ENCODE measurements at places on chromosomes 11 and 22.

GRCh38 chr22:37193629-37194191, 5.7 kb upstream of the C1QTNF6 start:
- ATAC-seq: no peak

DNA sequence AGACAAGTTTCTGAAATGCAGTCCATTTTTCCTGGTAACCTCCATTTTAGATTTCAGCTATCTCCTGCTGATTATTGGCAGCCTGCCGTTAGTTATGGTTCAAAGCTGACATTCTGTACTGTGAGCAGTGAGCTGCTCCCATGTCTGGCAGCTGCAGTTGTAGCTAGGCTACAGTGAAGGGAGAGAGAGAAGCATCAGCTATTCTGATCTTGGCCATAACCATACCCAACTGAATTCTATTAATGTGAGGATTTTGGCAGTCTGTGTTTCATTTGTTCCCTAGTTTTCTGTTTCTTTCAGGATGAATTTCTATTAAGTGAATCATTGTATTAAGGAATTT, 33.4 kb downstream of the SIK2 start:
- peak; percentile 79 for ATAC-seq

- no peak for ATAC-seq
Measured at GRCh38 chr11:129352676-129353075, 23.0 kb upstream of the BARX2 start.

DNA sequence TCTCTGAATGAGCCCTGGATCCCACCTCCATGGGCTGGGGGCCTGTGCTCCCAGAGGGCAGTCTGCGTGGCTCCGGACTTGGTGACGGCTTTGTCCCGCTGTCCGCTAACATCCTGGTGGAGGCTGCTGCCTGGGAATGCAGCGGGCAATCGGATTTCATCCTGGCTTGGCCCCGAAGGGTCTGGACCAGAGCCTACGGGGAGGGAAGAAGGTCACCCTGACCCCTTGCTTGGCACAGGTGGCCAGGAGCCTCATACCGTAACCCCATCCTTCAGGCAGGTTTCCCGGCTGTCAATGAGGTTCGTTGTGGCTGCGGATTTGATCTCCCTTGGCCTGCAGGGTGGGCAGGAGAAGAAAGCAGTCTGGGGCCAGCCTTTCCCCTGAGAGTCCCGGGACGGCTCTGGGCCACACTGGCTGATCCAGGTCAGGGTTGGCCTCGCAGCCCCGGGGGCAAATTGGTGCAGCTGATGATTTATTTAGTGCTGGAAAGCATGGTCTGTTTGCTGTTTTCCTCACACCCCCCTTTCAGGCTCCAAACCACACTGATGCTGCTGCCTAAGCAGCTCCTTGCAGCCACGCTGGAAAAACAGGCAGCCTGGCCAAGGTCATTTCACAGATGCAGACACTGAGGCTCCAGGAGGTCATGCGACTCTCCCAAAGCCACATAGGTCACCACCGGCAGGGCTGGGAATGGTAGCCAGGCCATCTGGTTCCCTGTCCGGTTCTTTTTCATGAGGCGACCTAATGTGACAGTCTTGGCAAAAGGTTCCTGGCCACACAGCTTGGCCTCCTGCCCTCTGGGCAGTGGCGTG, 15.0 kb downstream of the PRDM11 start:
- ATAC-seq: peak; percentile 9

GRCh38 chr22:43042101-43042780, 27.3 kb upstream of the PACSIN2 start:
- ATAC-seq: no peak

- peak; percentile 72 for ATAC-seq
Measured at GRCh38 chr11:14373941-14374646, 15.1 kb upstream of the RRAS2 start.

DNA sequence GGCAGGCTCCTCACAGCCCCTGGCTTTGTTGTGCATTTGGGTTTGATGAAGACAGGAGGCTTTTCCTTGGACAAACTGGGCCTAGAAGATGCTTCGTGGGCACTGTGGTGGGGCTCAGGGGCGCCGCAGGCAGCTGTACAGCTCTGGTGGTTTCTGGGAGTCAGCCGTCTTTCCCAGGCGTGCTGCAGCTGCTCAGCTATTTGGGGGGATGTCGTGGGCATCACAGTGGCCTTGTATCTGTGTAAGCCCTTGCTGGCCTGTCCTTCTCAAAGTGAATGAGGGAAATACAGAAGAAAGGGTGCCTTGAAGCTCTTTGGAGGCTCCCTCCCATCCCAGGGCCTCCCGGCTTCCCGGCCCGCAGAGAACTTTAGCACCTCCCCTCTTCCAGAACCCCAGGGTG, 89.5 kb downstream of the TBC1D22A start:
- no peak for ATAC-seq

DNA sequence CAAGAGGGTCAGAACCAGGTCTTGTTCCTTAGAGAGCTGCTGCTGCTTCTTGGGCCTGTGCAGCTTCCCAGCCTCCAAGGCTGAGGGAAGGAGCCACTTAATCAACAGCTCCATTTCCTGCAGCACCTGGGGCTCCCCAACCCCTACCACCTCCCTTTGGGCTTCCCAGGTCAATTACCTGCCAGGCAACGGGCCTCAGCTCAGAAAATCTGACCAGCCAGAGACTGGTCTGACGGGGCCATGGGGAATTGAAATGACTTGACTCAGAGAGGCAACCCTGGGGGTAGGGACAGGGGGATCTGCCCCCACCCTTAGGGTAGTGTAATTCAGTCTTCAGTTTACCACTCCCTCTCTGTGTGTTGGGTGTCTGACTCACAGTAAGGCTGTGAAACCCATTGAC, 4.7 kb upstream of the MAJIN start:
- ATAC-seq: no peak

GRCh38 chr11:62195945-62196344, 5.9 kb downstream of the SCGB1D1 start:
- no peak for ATAC-seq

DNA sequence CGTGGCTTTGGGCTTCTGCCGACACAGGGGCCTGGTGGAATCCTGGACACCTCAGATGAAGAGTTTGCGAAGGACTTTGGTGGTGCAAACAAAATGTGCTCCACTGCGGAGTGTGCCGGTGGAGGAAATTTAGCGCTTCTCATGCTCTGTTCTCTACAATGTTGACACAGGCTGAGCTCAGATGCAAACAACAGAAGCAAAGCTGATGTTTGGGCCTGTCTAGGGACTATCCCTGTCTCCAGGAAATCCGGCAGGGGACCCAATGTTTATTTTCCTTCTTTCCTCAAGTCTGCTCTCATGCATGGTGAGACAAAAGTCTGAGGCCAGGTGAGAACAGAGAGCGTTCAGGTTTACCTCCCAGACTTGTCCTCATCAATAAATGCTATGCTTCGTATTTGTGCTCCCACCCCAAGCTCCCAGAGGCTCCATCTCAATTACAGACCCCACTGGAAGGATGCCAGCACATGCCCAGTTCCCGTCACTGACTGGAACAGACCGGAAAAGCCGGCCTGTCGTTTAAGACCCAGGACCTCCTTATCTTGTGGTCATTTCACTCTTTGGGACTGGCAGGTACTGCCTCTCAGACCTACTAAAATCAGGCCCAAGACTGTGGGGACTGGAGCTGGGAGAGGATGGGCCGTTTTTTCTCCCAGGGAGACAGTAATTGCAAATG, 105.7 kb upstream of the B3GAT1 start:
- ATAC-seq: no peak

Measured in SK-N-SH treated with all-trans-retinoic acid at 6 μM for 48 hours (cell line).